NCI-H2029 treated with DMSO at 0.1 percent for 48 hours (cell line): ENCODE measurements at places on chromosomes 11 and 22.

DNA sequence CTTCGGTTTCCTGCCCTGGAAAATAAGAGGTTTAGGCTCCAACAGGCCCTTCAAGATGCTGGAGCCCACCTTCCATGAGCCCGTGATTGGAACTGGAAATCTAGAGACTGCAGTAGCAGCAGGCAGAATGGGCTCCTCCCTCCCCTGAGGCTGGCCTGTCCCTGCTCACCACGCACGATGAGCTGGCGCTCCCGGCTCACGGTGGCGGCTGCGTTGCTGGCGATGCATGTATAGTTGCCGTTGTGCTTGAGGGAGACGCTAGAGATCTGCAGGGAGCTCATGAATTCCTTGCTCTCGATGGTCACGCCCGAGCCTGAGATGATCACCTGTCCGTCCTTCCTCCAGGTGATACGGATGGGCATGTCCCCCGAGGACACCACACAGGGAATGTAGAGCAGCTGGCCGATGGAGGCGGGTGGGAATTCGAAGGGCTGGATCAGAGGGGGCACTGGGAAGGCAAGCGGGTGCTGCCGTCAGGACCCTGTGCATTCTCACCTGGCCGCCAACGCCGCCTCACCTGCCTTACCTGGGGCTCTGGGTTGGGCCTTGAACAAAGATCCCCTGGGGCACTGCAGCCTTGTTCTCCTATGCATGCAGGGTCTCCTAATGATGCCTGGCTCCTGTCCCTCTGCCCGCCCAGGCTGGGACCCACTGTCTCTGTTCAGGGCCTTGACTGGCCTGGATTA lies 177.8 kb downstream of the CEP164 start:
- DNase-seq: no peak

DNA sequence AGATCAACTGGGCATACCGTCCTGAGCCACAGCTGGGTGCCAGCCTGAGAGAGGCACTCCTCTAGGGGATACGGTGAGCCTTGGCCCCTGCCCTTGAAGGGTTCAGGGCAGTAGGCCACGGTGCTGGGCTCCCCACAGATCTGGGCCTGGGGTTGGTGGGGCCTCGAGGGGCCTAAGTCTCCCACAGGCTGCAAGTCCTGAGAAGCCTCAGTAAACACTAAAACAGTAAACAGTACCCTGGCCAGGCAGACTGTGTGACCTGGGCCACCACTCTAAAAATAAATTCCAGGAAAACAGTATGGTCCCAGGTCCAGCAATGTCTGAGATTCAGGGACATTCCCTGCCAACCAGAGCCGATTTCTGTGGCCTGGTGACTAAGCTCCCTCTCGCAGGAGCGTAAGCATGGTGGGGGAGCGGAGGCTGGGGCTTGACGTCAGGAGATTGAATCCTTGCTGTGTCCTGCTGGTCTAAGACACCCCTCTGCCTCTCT lies 2.3 kb upstream of the RHOD start:
- DNase-seq: no peak

- no peak for DNase-seq
These were observed 1.8 kb downstream of the MS4A4A start for GRCh38 chr11:60282286-60282685.

- no peak for DNase-seq
These were observed 7.8 kb downstream of the PRG3 start for GRCh38 chr11:57373146-57373545.

DNA sequence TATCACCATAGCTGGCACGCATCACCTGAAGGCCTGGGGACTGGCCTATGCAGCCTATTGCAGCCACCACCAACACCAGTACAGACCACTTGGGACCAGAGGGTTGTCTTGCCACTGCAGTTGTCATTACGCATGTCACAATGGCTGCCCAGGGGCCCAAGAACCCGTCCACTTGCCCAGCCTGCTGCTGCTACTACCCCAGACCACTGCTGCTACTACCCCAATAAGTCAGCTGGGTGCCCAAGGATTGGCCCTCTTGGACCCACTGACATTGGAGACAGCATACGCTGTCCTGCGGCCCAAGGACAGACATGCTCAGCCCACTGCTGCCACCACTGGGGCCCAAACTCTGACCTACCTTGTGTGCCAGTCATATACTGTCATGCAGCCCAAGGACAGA lies 102.7 kb upstream of the OR9Q1 start:
- no peak for DNase-seq

- DNase-seq: no peak
These were observed 7.0 kb downstream of the RASSF7 start for GRCh38 chr11:567629-568292.

DNA sequence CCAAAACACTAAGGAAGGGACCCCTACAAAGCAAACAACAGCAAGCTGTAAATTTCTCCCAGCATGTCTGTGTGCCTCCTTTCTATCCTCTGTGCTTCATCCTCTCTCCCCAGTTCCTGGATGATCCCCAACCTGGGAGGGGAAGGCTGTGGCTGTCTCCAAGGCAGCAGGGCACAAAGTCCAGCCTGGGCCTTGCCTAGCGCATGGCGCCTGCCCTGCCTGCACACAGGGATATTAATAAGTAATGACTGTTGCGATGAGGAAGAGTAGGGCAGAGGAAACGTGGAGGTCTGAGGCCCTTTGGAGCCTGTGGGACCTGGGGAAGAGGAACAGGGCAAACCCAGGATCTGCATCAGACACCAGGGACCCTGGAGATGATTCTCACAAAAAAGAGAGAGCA lies 2.0 kb downstream of the USH1C start:
- no peak for DNase-seq

GRCh38 chr11:106959800-106960199 lies 58.5 kb downstream of the GUCY1A2 start:
- DNase-seq: no peak

DNA sequence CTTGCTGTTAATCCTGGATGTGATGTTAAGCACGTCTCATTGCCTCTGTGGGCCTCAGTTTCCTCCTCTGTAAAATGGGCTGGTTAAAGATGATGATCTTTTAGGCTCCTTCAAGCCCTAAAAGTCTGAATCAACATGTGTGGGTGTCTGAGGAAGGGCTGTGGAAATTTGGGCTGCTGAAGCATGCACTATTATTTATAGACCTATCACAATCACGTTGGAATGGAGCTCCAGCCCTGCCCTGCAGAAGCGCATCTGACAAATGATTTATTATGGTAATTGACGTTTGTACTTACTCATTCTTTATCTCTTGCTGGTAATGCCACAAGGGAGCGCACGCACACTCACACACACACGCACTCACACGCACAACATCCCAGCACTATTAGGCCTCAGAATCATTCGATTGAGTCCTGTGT lies 20.4 kb downstream of the P2RX3 start:
- no peak for DNase-seq

- DNase-seq: no peak
These were observed 5.7 kb downstream of the UBE4A start for GRCh38 chr11:118364956-118365615.

DNA sequence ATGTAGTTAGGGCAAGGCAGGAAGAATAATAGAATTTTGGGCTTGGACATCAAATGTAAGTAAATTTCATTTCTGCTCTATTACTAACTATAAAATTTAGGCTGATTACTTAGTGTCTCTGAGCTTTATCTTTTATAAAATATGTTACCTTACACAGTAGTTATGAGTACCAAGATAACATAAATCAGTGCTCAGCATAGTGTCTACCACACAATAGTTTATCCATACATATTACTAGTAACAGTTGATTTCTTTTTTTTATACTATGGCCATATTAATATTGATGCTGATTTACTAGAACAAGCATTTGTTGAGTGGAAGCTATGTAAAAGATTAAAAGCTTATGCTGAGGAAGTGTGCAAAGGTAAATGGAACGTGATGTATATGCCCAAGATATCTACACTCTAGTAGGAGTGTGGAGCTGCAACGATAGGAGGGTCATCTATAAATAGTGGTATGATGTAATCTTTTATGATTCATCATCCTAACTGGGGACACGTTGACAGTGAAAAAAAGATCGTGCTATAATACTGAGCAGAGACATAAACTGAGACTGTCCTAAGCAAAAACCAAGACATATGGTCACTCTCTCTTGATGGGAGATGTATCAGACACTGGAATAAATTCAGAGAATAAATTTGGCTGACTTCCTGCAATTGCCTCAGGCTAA lies 8.7 kb upstream of the SLC5A12 start:
- no peak for DNase-seq

DNA sequence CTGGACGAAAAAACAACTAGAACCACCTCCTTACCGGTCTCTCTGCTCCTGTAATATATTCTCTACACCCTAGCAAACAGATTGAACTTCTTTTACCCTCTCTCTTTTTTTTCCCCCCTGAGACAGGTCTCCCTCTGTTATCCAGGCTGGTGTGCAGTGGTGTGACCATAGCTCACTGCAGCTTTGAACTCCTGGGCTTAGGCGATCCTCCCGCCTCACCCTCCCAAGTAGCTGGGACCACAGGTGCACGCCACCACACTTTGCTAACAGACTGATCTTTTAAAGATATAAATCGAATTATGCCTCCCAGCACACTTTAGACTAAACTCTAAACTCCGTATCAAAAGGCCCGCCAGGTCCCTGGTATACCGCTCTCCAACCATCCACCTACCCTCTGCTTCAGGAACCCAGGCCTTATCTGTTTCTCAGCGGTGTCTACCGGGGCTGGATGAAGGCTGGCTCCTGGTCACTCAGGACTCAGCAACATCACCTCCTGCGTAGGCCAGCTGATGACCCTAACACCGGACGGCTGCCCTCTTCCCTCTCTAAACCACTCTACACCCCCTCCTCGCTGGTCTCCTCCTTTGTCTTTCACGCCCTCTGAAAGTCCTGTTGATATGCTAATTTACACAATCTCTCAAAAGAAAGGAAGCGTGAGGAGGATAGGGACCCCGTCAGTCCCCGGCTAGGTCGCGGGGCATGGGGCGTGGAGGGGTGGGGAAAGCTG lies 745 bp downstream of the C22orf39 start:
- no peak for DNase-seq

- DNase-seq: no peak
These were observed 24.8 kb downstream of the FSHB start for GRCh38 chr11:30255637-30256036.

DNA sequence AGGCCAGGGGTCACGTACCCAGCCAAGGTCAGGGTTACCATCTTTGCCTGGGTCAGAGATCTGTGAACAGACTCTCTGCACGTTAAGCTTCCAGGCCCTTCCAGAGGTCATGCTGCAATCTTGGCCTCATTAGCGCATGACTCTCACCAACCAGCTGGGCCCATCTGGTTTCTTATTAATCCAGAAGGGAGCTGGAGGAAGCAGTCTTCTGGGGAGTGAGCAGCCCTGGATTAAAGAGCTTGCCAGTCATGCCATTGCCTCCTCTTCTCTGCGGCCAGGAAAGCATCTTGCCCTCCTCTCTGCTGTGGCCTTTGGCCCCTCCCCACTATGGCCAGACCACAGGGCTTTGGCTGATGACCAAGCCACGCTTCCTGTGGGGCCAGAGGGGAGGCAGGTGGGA lies 57.4 kb downstream of the CHST1 start:
- no peak for DNase-seq

- no peak for DNase-seq
These were observed 181.8 kb downstream of the BUD13 start for GRCh38 chr11:116590844-116591570.

- no peak for DNase-seq
These were observed 120.3 kb upstream of the FAT3 start for GRCh38 chr11:92104349-92104748.

- DNase-seq: no peak
These were observed 60.6 kb upstream of the TCF20 start for GRCh38 chr22:42331014-42331413.

DNA sequence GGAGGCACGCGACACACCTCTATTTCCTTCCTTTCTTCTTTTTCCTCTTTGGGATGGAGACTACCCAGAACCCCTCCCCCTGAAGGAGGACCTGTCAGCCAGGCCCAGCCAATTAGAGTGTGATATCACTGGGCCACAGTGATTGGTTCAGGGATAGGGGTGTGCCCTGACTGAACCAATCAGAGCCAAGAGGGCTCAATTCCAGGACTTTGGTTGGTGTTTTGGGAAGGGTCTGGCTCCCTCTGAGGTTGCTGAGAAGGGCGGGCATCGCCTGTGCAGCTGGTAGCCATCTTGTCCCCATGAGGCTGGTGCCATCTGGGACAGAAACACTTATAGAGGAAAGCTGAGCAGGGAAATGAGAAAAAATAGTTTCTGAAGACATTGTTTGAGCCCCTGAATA lies 71.4 kb downstream of the CHST1 start:
- no peak for DNase-seq

DNA sequence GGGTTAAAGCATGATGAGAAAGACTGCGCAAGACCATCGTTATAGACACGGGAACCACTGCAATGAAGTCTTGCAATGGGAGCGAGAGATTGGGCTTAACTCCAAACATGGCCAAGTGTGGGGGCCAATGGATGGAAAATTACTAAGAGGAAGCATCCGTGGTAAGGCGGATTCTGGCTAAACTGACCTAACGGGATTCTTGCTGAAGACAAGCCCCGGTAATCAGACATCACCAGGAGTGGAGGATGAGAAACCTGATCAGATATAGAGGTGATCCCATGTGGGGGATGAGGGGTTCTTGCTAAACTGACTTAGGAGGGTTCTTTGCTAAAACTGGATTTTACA lies 5.8 kb upstream of the SYNGR1 start:
- no peak for DNase-seq

- DNase-seq: no peak
These were observed 566.4 kb downstream of the METTL15 start for GRCh38 chr11:28674433-28675103.

DNA sequence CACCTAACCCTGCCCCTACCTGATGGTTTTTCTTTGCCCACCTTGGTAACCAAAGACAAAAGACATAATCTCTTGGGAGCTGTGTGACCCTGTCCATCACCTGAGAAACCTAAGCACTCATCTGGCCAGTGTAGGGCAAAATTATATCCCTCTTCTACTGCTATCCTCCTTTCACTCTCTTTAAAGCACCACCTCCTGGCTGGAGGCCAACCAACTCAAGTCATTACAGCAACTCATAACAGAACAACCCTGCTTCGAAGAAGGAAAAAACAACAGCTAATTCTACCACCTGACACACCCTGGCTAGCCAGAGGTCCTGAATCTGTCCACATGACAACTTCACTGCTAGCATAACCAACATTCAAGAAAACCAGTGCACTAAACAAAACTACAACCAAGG lies 45.5 kb downstream of the GAS2 start:
- DNase-seq: no peak

- peak; percentile 1 for DNase-seq
These were observed 135.0 kb downstream of the BUD13 start for GRCh38 chr11:116637766-116638165.

- DNase-seq: peak; percentile 21
These were observed 3.2 kb upstream of the STK33 start for GRCh38 chr11:8597182-8597581.
